CD4-positive, alpha-beta T cell treated with Interleukin-12 subunit alpha and Interleukin-12 subunit beta, for 1 hour (primary cell): ENCODE measurements at places on chromosomes 2 and 18.

DNA sequence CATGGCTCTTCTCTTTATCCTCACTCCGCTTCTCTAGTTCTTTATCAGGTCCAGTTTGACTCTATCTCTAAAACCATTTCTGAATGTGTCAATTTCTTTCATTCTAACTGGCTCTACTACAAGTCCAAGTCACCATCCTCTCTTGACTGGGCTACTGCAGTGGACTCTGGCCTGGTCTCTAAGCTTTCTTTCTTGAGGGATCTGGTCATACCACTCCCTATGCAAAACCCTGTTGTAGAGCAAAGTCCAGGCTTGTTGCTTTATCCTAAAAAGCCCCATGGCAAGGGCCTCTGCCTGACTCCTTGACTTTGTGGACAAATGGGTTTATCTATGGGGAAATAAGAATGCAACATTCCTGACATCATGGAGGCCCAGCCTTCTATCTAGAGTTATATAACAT is 87.1 kb downstream of the BCL2L11 start:
- no peak for DNase-seq

DNA sequence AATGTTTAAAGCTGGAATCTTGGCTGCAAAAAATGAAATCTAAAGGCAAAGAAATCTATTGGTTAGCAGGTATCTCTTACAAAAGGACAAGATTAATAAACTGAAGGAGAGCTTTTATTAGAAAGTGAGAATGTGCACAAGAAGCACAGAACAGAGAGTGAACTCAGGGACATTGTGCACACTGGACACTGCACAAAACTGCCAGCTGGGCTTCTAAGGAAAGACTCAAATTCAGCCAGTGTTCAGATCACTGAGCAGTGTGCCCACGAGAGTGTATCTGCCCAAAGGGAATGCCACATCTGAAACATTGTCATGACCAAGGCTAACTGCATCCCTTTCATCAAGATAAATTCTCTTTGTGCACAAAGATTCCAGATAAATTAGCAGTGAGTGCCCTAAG is 129.7 kb upstream of the KCNH7 start:
- no peak for DNase-seq

- peak; percentile 30 for DNase-seq
Measured at GRCh38 chr2:111705711-111706336, 178.2 kb downstream of the ANAPC1 start.

DNA sequence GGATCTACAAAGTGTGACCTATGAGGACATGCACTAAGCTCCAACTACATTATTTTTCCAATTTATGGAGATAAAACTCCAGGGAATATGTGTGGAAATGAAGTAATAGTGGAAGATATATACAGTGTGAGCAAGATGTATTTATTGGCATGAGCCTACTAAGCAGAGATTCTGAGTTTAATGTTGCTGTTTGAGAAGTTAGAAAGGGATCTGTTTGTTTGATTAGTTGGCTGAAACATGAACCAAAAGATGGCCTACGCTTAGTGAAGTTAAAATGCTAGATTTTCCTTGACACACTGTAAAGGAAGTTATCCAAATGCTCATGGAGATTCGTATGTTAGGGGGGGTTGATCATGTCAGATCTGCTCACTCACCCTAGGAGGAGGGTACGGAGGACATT is 621.7 kb downstream of the TMEM182 start:
- no peak for DNase-seq

- DNase-seq, result no peak
Measured at GRCh38 chr2:190961918-190962487, 52.0 kb downstream of the STAT1 start.

GRCh38 chr2:191691016-191691735 is 13.2 kb downstream of the NABP1 start:
- DNase-seq, result peak; percentile 78

- DNase-seq, result peak; percentile 61
Measured at GRCh38 chr2:393711-394696, 106.1 kb upstream of the ALKAL2 start.

GRCh38 chr2:119429225-119429981 is 2.3 kb upstream of the TMEM37 start:
- no peak for DNase-seq

DNA sequence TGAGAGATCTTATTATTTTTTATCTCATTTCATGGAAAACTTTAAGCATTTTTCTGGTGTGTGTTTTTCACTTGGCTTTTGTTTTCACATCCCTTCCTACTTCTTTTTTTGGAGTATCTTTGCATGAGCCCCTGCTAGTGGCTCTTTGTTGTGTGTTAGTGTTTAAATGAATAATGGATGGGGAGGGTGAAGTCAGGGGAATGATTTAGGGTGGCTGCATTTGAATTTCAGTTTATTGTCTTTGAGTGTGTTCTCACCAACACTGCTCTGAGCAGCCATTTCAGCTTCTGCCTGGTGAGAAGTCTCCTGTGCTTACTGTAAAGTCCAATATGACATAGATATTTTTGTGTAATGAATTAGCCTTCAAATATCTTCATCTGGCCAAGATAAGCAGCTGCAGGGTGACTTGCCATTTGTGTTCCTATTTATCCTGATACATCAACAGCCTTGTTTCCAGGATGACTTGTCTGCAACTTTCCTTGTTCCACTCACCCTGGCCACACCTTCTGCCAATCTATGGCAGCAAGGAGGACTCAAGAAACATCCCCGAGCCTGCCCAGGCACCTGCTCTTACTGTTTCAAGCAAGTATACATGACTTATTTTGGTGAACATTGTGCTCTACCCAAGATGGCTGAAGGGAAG is 182.6 kb downstream of the PDE11A start:
- no peak for DNase-seq

DNA sequence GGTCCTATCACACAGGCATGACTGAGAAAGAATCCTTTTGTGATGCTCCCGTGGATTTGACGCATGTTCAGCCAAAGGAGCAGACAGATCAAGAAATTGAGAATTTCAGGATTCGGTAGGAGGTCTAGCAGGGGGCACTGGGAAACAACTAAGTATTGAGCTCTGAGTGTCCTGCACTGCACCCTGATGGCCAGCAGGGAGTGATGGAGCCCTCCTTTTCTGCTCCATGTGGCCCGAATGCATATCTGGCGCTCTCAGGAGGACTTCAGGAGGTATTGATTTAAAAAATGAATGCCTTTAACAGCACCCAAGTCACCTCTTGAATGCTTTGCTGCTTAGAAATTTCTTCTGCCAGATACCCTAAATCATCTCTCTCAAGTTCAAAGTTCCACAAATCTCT is 58.0 kb downstream of the ZNF519 start:
- DNase-seq, result no peak
